ENCODE measurements at places on chromosomes 12 and 14.
A peak's percentile ranks its signal among the peaks of the same experiment; 100 is the strongest.

DNA sequence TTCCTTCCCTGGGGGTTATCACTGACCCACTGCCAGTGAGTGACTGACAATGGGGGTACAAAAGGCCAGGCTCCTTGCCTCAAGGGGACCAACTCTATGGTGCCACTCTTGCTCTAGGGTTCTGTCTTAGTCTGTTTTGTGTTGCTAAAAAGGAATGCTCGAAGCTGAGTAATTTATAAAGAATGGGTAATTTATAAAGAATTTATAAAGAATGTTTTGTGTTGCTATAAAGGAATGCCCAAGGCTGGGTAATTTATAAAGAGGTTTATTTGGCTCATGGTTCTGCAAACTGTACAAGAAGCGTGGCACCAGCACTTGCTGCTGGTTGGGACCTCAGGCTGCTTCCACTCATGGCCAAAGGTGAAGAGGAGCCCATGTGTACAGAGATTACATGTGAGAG lies 15.8 kb upstream of the RASSF8 start:
- H3K27me3 ChIP-seq = no peaks in the 10 kb centered on the region
- H3K36me3 ChIP-seq = no peaks in the 10 kb centered on the region
- no peak overlapping the region for H3K27ac ChIP-seq
- H3K4me3 ChIP-seq = no peak overlapping the region
- no peak for DNase-seq

DNA sequence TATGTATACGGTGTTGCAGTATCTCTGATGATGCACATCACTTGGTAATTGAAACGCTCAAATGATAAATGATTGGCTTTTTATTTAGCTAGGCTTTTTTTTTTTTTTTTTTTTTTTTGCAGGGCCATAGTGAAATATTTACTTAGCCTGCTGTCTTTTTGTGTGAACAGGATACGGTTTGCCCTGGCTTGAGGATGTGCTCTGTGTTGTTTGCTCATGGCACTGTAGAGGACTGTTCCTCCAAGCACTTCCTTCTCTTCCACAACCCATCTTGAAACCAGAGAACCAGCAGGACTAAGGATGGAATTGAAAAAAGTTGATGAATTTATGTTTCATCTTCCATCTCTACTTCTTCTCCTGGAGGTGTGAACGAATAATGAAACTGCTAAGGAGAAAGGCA lies 15.5 kb upstream of the SSPN start:
- peaks cover 24% of the 10 kb centered on the region for H3K27me3 ChIP-seq
- DNase-seq = no peak
- H3K36me3 ChIP-seq = no peaks in the 10 kb centered on the region
- no peak overlapping the region for H3K4me3 ChIP-seq

GRCh38 chr14:75497701-75498100 lies 24.6 kb upstream of the BATF start:
- H3K27ac ChIP-seq = no peak overlapping the region
- H3K36me3 ChIP-seq = no peaks in the 10 kb centered on the region
- no peaks in the 10 kb centered on the region for H3K27me3 ChIP-seq
- no peak for DNase-seq
- no peak overlapping the region for H3K4me3 ChIP-seq

GRCh38 chr12:113069751-113070116 lies 13.2 kb downstream of the DTX1 start:
- no peaks in the 10 kb centered on the region for H3K36me3 ChIP-seq
- H3K4me3 ChIP-seq = no peak overlapping the region
- peaks cover 10% of the 10 kb centered on the region for H3K4me1 ChIP-seq
- DNase-seq = no peak
- peaks cover 10% of the 10 kb centered on the region for H3K27me3 ChIP-seq

DNA sequence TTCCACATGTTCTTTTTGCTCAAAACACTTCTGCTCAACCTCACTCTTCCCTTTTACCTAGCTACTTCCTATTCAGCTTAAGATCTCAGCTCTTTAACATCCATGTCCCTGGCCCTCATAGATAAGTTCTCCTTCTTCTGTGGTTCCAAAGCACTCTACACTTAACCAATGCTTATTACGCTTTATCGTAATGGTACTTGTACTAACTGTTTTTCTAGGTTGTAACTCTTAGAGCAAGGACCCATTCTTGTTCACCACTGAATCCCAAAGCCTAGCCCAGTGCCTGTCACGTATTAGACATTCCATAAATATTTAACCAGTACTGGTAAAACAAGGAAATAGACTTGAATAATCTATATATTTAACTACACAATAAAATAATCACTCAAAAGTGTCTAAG lies 5.3 kb downstream of the SLC41A2 start:
- no peak for DNase-seq
- no peaks in the 10 kb centered on the region for H3K36me3 ChIP-seq
- peaks cover 36% of the 10 kb centered on the region for H3K27me3 ChIP-seq
- H3K27ac ChIP-seq = no peak overlapping the region

DNA sequence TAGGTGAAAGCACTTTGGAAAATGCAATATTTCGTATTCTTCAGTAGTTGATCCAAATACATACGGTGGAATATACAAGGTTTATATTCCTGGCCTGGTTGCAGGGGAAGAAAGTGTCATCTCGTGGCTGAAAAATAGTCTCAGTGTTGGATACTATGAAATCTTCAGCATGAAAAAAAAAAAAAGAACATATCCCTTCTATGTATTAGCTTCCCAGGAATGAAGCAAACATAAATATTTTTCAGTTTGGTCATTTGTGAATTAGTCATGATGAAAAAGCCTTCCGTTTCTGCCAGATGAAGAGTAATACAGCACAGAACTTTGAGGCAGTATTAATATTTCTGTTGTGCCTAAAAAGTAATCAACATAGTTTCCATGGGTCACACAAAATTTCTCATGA lies 36.7 kb downstream of the FLRT2 start:
- no peak for DNase-seq
- peak overlapping the region; percentile 16 for H3K27ac ChIP-seq
- H3K36me3 ChIP-seq = peaks cover 44% of the 10 kb centered on the region
- peaks cover 30% of the 10 kb centered on the region for H3K4me1 ChIP-seq
- H3K4me3 ChIP-seq = no peak overlapping the region
- no peaks in the 10 kb centered on the region for H3K27me3 ChIP-seq

DNA sequence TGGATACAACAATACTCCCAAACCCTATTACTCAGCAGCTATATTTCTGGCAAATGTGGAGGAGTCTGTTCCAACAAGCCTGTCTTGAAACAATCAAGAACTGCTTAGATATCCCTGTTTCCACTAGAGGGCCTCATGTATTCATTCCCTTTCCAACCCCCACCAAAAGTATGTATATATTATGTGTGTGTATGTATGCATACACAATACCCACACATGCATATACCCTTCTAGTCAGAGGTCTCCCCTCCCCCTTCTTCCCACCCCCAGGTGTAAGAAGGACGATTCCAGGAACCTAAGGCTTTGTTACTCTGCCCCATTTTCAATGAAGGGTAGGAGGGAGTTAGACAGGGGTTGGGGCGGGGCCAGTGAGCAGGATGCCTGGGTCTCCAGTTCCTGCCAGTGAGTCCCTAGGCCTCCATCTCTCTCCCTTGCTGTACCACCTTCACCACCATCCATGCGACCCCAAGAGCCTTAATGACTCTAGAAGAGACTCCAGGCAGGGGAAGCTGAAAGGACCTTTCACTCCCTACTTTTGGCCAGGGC lies at the start of gene DGKA:
TSS of gene DGKA (plus strand) at position 392 of the 546 bp plus-strand sequence. CDS start 5,342 bp downstream, outside the sequence.
- H3K27ac ChIP-seq = peak within 1 kb of the TSS; percentile 81
- H3K4me1 ChIP-seq = peaks cover 22% of the 10 kb centered on the region
- peaks cover 41% of the 10 kb centered on the region for H3K27me3 ChIP-seq
- no peak for DNase-seq

GRCh38 chr12:97995559-97995958 lies 519.8 kb upstream of the TMPO start:
- H3K4me1 ChIP-seq = no peaks in the 10 kb centered on the region
- no peaks in the 10 kb centered on the region for H3K36me3 ChIP-seq
- H3K27me3 ChIP-seq = no peaks in the 10 kb centered on the region
- H3K4me3 ChIP-seq = no peak overlapping the region
- no peak for DNase-seq

DNA sequence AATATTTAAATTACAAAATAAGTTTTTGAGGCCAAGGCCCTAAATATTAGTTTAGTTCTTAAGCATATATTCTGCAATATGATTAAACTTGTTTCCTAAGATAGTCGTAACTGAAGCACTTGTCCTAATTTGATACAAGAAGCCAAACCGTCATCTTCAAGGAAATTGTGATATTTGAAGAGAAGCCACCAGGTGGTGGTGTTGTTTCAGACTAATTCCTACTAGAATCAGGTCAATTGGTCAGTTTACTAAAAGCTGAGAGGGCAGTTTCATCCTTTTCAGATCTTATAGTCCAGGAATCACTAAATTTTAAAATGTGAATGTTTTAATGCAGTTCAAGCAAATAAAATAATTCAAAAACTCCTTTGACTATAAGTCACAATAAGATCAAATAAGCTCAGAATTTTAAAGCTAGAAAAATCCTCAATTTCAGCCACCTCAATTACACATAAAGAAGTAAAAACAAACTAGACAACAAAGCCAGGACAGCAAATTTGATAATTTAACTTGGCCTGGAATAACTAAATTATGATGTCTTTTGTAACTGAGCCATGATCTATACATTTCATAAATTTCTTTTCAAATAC lies 7.1 kb upstream of the ARL1 start:
- no peaks in the 10 kb centered on the region for H3K4me1 ChIP-seq
- DNase-seq = no peak

DNA sequence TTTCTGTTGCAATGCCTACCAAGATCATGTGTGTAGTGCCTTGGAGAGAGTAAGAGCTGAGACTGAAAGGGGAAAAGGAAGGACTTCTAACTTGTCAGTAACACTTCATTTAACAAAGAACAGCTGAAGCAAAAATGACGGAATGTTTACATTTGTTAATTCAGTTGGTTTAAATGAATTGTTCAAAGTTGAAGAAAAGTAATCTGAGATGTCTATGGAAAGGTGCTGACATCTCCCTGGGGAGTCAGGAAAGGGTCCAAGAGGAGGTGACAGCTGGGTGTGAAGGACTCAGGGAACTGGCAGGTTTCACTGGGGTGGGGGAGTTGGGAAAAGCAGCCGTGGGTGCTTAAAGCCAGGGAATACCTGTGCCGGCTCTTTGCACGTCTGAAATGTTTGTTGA lies 7.9 kb downstream of the TMEM63C start:
- no peak for DNase-seq
- no peaks in the 10 kb centered on the region for H3K4me1 ChIP-seq
- H3K36me3 ChIP-seq = no peaks in the 10 kb centered on the region
- no peak overlapping the region for H3K4me3 ChIP-seq
- H3K27me3 ChIP-seq = peaks cover 26% of the 10 kb centered on the region

GRCh38 chr14:106802413-106803364 lies 1276.3 kb downstream of the TMEM121 start:
- no peaks in the 10 kb centered on the region for H3K4me1 ChIP-seq
- H3K36me3 ChIP-seq = no peaks in the 10 kb centered on the region
- no peak overlapping the region for H3K27ac ChIP-seq

GRCh38 chr14:61736751-61737150 lies 25.5 kb upstream of the SNAPC1 start:
- H3K4me3 ChIP-seq = no peak overlapping the region
- no peaks in the 10 kb centered on the region for H3K4me1 ChIP-seq
- DNase-seq = no peak
- no peak overlapping the region for H3K27ac ChIP-seq
- peaks cover 37% of the 10 kb centered on the region for H3K36me3 ChIP-seq

DNA sequence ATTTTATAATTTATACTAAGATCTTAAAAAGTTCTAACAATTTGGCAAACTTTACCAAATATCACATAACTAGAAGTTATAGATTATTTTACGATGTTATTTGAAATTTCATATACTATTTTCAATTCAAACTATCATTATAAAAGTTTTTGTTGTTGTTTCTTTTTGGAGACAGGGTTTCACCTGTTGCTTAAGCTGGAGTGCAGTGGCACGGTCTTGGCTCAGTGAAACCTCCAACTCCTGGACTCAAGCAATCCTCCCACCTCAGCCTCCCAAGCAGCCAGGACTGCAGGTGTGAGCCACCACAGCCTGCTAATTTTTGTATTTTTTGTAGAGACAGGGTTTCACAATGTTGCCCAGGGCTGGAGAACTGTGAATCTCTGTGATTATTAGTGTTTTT lies 87.8 kb downstream of the SPPL3 start:
- H3K27ac ChIP-seq = no peak overlapping the region
- H3K27me3 ChIP-seq = no peaks in the 10 kb centered on the region
- no peak for DNase-seq
- no peak overlapping the region for H3K4me3 ChIP-seq

DNA sequence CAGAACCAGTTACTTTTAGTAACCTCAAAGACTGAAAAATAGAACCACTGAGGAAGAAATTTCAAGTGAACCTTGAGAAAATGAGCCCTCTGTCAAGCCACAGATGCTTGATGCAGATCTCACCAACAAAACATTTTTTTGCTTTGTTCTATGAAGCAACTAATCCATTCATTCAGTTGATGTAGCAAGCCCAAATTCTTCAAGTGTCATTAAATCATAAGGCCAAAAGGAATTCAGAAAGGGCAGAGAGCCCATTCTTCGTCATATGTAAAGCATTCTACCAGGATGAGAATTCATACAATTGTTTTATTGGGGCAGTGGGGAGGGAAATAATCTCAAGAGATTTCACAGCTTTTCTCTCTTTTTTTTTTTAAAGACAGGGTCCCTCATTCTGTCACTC lies 218.0 kb upstream of the RGS6 start:
- H3K27me3 ChIP-seq = no peaks in the 10 kb centered on the region
- H3K4me3 ChIP-seq = no peak overlapping the region
- DNase-seq = no peak
- peaks cover 15% of the 10 kb centered on the region for H3K36me3 ChIP-seq
- no peak overlapping the region for H3K27ac ChIP-seq

GRCh38 chr14:70822530-70823185 lies 13.3 kb upstream of the MAP3K9 start:
- H3K27me3 ChIP-seq = peaks cover 55% of the 10 kb centered on the region
- no peaks in the 10 kb centered on the region for H3K4me1 ChIP-seq
- peak overlapping the region; percentile 49 for H3K27ac ChIP-seq
- H3K4me3 ChIP-seq = peak overlapping the region; percentile 77
- DNase-seq = peak; percentile 37

DNA sequence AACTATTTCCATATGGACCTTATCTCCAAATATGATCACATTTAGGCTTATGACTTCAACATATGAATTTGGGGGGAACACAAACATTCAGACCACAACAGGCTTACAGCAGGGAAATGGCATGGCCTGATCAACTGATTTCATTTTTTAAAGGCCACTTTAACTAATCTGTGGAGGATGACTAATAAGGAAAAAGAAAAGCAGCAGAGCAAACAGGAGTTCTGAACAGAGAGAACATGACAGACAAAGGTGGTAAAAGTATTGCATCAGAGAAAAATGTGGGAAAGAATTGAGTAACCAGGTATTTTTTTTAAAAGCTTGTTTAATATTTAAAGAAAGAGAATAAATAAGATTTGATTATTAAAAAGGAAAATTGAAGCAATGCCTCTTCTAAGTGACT lies 366.1 kb upstream of the TMPO start:
- no peak overlapping the region for H3K4me3 ChIP-seq
- H3K27ac ChIP-seq = no peak overlapping the region

- peaks cover 6% of the 10 kb centered on the region for H3K4me1 ChIP-seq
- no peak overlapping the region for H3K4me3 ChIP-seq
- H3K27me3 ChIP-seq = no peaks in the 10 kb centered on the region
- no peaks in the 10 kb centered on the region for H3K36me3 ChIP-seq
- DNase-seq = no peak
Measured at GRCh38 chr14:38770251-38770650, 332.8 kb downstream of the SEC23A start.

GRCh38 chr12:24398605-24399004 lies 449.1 kb upstream of the SOX5 start:
- no peaks in the 10 kb centered on the region for H3K36me3 ChIP-seq
- no peak overlapping the region for H3K27ac ChIP-seq
- no peaks in the 10 kb centered on the region for H3K27me3 ChIP-seq
- H3K4me3 ChIP-seq = no peak overlapping the region

Data from progenitor cell of endocrine pancreas (in vitro differentiated cells).